AML-193 (cell line): ENCODE measurements at places on chromosomes 7 and 10.

DNA sequence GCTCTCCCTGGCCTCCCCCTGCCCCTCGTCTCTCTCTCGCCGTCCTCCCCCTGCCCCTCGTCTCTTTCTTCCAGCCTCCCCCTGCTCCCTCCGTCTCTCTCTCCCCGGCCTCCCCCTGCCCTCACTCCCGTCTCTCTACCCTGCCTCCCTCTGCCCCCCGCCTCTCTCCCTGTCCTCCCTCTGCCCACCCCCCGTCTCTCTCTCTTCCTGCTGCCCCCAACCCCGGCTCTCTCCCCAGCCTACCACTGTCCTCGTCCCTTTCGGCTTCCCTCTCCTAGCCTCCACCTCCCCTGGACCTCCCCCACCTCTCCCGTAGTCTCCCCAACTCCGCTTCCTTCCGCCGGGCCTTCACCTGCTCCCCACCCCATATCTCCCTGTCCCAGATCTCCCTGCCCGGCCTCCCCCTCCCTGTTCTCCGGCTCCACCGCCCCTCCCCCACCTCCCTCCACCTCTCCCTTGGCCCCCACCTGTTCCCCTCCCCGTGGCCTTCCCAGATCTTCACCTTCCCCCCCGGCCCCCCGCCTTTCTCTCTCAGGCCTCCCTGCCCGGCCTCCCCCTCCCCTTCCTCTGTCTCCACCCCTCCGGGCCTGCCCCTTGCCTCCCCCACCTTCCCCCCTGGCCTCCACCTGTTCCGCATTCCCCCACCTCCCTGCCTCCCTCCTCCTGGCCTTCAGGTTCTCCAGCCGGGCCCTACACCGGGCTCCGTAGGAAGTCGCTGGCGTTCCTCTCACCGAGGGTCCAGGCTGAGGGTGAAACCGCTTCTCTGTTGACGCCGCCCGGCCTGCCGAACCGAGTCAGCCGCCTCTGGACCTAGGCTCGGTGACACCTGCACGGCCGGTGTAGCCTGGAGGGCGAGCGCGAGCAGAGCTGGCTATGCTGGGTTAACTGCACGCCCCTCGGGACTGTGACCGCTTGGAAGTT, 1.2 kb downstream of the GET4 start:
- no peak for DNase-seq

- DNase-seq = no peak
Measured at GRCh38 chr7:96636979-96637378, 72.7 kb downstream of the SEM1 start.

DNA sequence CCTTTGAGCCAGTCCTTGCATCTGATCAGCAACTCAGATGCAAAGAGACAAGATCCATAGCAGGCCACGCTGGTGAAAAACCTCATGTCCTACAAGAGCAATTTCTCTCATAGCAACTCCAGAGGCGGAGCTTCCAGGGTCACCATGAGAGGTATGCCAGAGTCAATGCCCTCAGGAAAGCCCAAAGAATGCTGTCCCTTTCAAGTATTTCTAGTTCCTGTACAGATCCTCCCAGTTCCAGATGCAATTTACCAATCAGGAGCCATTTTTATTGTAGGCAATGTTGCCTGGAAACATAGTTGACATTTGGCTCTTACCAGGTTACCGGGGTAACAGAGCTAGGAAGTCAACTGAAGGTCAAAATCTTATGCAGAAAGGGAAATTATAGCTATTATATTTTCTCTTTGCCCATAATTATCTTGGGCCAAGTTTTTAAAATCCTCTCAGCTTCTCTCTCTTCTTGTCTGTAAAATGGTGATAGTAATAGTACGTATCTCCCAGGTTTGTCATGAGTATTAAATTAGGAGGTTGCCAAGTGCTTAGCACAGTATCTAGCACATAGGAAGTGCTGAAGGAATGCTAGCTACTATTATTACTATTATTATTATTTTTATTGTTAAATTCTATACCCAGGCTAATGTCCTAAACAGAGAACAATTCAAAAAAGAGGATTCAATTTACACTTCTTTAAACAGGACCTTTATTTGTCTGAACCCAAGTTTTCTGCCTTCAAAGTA, 46.3 kb upstream of the TM9SF3 start:
- no peak for DNase-seq

DNA sequence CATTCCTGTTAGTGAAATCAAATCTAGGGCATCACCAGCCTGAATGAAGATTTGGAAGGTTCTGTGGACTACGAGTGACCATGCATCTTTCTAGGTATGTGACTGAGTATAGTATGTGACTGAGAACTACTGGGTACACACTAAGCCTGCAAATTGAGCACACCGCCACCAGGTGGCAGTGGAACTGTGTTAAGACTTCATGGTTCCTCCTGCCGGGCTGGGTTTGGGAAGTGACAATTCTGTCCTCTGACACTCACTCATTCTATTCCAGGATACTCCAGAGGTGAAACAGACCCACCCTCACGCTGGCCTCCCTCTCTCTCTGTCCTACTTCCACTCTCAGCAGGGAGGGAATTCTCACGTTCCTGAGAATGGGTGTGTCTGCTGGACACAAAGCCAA, 84.0 kb upstream of the TMEM248 start:
- peak; percentile 51 for DNase-seq

GRCh38 chr10:77868523-77868922, 58.0 kb downstream of the DLG5 start:
- no peak for DNase-seq
